ENCODE measurements at places on chromosomes 3 and 15.

GRCh38 chr15:66046751-66047150 is 177.5 kb downstream of the RAB11A start:
- DNase-seq = no peak

GRCh38 chr15:92667970-92668485 is 12.5 kb upstream of the FAM174B start:
- no peak for DNase-seq

DNA sequence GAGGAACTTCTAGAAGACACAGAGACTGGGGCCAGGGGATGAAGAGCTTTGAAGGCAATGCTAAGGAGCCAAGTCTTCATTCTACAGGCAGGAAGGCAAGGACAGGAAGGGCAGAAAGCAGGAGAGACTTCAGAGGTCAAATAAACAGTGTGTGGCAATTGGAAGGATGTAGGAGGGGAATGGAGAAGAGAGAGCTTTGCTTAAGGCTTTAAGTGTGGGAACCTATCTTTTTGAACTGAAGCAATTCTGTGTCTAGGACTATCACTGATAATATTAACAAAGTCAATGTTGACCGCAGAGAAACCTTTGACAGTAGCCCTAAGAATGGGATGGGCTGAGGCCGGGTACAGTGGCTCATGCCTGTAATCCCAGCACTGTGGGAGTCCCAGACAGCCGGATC is 325.0 kb downstream of the FOXP1 start:
- no peak for DNase-seq

DNA sequence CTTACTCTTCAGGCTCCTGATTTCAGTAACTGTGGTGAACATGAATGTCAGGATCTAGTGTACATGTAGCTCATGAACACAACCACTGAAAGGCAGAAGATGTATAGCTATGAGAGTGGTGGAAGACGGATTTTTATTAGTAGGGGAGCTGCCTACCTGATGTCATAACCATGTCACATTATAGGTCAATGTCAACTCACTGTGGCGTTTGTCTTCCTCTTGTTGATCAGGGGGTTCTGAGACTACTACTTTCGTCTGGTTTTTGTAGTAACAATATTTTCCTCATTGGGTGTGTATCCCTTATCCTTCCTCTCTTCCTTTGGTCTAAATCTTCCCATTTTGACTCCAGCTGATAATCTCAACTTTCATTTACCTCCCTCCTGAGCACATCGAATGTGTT is 7.3 kb downstream of the UNC13C start:
- DNase-seq = no peak

- no peak for DNase-seq
Measured at GRCh38 chr3:12423918-12424630, 60.2 kb upstream of the TSEN2 start.

GRCh38 chr15:64837502-64837901 is 4.2 kb upstream of the PLEKHO2 start:
- DNase-seq = no peak

DNA sequence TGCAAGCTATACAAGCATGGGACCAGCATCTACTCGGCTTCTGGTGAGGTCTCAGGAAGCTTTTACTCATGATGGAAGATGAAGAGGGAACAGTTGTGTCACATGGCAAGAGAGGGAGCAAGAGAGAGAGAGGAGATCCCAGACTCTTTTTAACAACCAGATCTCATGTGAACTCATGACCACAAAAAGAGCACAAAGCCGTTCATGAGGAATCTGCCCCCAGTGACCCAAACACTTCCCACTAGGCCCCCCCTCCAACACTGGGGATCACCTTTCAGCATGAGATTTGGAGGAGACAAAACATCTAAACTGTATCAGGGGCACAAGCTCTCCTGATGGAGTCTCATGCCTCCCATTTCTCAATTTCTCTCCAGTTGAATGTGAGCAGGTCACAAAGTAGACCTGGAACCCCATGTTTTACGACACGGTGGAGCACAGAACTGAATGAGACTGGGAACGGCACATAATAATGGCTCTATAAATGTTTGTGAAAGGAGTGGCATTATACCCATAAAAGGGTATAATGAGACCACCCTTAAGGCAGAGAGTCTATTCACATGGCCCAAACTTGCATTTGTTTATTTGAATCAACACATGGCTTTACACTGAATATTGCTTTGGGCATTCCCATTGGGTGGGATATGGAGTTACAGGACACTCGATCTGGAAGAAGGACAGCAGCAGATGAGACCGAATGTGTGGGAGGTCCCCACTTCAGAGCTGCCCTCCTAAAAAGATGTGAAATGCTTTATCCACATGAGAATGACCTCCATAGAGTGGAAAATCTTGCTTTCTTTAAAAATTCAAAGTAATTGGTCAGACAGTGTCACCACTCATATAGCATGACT is 38.8 kb downstream of the IL16 start:
- DNase-seq = no peak

DNA sequence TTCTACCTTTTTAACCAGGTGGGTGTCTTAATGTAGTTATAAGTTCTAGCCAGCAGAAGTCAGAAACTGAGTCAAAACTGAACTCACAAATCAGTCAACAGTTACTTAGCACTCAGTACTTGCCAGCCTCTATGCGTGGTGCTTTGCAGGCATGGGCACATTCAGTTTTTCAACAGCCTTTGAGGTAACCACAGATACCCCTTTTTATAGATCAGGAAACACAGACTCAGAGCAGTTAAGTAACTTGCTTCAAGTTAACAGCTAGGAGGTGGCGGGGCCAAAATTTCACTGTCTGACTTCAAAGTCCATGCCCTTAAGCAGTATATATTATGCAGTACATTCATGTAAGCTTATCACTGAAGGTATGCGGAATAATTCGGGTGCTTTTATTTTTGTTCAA is 139.4 kb downstream of the FHIT start:
- no peak for DNase-seq

DNA sequence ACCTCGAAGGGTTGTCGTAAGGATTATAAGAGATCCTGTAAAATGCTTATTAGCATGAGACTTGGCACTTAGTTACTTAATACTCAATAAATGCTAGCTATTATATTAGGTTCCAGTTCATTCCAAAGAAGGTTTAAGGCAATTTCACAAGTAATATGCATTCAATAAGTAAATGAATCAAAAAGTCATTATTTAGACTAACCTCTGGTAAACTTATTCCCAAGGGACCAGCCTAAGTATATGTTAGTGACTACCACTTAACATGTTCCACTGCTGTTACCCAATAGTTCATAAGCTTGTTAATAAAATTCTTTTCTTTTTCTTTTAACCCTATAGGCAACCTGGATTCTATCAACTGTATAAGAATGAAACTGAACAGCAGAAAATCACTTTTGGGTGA is 5.1 kb downstream of the PDCD10 start:
- DNase-seq = no peak

GRCh38 chr3:54213907-54214306 is 91.6 kb downstream of the CACNA2D3 start:
- DNase-seq = no peak

DNA sequence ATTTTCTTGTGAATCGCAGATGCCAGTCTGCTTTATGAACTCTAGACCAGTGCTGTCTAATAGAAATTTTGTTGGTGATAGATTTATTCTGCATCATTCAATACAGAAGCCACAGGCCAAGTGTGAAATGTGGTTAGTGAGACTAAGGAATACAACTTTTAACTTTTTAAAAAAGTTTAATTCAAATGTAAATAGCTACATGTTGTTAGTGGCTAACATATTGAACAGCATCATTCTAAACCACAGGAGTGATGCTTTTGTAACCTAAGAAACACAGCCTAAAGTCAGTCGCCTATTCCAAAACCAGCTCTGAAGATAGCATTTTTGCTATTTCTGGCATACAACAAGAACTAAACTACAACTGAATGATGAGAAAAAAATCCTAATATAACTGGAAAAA is 164.8 kb upstream of the CBLB start:
- no peak for DNase-seq

DNA sequence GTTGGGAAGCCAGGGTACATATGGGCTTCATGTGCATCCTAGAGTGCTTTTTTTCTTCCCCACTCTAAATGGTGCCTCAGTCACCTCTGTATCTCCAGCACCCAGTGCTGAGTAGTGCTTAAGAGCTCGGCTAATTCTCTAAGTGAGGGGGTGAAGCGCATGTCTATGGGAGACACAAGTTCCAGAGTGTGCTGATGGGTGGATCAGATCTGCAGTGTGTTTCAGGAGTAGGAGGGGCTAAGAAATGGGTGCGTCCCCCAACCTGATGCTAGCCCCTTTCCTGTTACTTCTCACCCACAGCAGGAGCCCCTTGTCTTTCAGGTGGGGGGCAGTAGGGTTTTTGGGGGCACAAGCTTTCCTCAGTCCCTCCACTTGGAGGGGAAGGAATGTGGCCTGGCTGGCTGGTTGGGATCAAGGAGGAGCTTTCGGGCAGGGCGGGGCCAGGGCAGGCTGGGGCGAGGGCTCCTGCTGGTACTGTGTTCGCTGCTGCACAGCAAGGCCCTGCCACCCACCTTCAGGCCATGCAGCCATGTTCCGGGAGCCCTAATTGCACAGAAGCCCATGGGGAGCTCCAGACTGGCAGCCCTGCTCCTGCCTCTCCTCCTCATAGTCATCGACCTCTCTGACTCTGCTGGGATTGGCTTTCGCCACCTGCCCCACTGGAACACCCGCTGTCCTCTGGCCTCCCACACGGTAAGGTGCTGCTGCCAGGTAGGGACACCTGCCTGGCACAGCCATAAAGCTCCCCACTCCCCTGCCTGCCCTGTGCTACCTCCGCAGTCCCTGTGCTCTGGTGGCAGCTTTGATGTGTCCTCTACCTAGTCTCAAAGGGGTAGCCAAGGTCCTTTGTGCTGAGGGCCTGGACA is at the start of gene IL17RE:
Gene IL17RE (plus strand): TSS at position 477 of the 866 bp plus-strand sequence. CDS start 85 bp downstream, at position 562.
- DNase-seq = no peak

GRCh38 chr15:68556139-68556990 is 22.4 kb upstream of the CORO2B start:
- no peak for DNase-seq

- no peak for DNase-seq
Measured at GRCh38 chr3:42529468-42529867, 27.0 kb downstream of the VIPR1 start.

GRCh38 chr3:12185172-12185710 is 26.5 kb upstream of the TIMP4 start:
- DNase-seq = no peak

GRCh38 chr15:59998305-59998949 is 5.7 kb upstream of the FOXB1 start:
- DNase-seq = no peak

- DNase-seq = no peak
Measured at GRCh38 chr15:59538494-59538893, 73.1 kb upstream of the GCNT3 start.

- no peak for DNase-seq
Measured at GRCh38 chr3:177069514-177070329, 127.6 kb downstream of the TBL1XR1 start.

DNA sequence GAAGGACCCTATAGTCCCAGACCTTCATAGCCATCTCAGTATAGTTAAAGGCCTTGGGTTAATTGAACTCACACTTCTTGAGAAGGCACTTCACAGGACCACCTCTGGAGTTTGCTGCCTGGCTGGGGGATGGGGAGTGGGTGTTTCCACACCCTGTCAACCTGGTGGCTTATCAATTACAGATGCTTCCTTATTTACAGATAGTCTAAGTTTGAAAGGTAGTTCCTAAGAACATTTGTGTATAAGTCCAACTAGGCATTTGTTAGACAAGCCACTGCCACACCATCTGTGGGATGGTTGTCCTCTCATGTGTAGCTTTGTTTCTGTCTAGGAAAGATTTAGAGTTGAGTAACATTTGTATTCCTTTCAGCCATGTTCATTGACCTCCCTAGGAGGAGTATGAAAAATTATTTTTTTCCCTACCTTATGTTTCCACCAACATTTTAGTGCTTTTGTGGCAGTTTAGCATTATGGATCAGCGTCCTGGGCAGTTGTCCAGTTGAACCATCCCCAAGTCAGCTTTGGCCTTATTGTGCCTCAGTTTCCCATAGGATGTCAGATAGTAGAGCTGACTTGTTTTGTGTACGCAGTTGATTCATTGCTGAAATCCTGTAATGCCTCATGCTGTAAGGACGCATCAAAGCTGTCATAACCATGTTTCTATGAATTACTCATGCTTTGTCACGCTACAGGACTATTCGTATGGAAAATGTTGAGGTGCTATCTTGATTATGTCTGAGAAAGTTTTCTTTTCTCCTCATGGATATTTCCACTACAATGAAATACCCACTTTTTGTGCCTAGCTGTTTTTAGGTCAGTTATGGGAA is 21.2 kb upstream of the SIAH2 start:
- no peak for DNase-seq

DNA sequence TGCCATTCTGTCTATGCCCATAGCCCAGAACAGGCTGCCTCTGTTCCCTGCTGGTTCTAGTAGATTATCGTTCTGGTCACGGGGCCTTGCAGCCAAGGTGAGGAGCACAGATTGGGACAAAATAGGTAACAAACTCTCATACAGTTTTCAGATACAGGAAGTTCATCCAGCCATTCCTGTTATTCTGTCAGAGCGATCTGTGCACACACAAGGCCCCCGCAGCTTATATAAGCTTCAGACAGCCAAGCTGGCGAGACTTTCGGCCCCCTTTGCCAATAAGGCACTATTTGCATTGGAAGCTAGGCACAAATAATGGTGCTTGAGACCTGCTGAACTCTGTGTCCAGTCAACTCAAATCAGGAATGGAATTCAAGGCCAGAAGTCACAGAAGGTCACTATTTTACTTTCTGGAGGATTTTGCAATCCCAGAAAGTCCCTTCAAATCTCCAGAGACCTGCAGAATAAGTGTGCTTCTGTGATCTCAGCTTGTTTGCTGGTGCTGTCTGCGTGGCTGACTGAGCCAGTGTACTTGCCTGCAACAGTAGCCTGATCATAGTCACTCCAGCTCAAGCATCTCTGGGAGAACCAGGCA is 69.4 kb downstream of the BFSP2 start:
- no peak for DNase-seq

- no peak for DNase-seq
Measured at GRCh38 chr3:150142936-150143335, 172.2 kb upstream of the PFN2 start.

DNA sequence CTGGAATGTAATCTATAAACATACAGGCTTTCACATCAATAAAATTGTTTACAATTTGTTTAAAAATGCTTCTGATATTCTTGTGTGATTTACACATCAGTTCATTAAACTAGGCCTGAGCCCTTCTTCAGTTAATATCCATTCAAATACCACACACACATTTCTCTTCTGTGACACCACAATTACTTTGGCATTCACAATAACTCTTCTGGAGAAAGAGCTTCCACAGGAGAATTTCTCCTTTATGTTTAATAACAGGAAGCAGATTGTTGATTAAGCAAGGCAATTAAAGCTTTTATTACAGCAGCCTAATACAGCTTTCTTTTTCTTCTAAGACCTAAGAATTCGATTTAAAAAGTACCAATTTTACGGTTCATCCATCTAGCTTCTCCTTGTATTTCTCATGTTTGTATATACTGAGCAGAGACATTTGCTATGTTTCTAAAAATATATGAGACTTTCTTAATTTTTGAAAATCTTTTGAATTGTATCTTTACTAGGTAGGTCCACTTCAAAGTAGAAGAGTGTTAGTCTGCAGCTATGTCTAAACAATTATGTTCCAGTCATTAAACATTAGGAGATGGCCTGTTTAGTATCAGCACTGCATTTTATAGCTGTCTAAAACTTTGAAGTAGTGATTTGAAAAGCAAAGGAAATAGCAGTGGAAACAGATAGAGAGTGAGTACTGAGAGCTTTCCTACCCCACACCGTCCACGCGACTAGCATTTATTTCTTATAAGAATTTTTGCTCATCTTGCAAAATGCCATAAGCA is 511.1 kb upstream of the UBE2E2 start:
- DNase-seq = no peak
